Transverse colon (tissue), 4 donors: ENCODE measurements at places on chromosomes 2 and 18. TPM values are rescaled to one million over a fixed set of nuclear protein-coding genes. Genes with fewer than 3 reads are reported as not detected.
A peak's percentile ranks its signal among the peaks of the same experiment; 100 is the strongest.

GRCh38 chr18:53799134-53799533, 425.3 kb downstream of the MBD2 start:
- DNase-seq: no peak

- peak; percentile 32 for DNase-seq
These were observed 237.6 kb downstream of the PRKCE start for GRCh38 chr2:45889053-45889452.

DNA sequence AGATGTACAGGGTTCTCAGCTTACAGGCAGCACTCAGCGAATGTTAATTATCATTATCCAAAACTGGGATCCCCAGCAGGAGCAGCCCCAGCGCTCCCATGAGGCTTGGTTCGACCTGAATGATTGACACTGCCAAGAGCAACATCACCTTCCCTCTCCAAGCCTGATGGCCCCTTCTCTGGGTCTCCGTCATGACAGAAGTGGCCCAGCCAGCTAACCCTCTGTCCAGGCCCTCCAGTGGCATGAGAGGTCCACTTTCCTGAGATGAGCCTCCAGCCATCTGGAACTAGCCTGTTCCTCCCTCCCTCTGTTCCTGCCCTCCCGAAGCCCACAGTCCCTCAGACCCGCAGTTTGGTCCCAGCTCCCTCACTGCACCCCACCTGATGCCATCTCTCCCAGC, 97.0 kb upstream of the RAB6C start:
- no peak for DNase-seq

DNA sequence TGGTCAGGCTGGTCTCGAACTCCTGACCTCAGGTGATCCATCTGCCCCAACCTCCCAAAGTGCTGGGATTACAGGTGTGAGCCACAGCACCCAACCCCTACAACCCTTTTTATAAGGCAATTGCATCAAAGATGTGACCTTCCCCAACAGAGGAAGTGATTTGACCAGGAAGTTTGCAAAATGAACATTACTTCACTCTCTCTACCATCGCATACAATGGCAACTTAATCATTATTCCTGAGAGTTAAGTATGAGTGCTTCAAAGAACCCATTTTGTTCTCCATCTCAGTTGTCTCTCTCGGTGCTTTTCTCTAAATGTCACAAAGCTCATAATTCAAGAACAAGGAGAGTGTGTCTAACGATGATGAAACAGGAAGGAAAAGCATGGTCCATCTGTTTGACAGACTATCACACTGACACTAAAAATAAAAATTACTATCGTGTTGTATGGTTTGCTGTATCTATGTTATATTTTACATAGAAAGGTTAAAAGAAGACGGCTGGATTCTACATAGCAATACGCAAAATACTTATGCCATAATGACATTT, 18.1 kb upstream of the CREG2 start:
- DNase-seq: no peak

DNA sequence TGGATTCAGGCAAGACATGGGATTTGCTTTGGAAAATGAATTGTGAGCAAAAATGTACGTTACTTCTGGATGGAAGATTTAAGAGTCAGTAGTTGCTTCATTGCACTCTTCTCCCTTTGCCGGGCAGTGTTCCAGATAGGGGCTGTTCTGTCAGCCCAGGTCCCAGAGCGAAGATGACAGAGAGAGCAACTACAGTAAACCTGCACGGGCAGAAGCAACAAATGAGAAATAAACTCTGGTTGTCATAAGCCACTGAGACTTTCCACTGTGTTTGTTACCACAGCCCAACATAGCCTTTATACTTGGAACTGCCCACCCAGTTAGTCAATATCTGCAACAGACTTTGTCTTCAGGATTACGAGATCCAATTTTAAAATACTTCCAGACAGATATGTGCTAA, 83.3 kb downstream of the CACNB4 start:
- no peak for DNase-seq

DNA sequence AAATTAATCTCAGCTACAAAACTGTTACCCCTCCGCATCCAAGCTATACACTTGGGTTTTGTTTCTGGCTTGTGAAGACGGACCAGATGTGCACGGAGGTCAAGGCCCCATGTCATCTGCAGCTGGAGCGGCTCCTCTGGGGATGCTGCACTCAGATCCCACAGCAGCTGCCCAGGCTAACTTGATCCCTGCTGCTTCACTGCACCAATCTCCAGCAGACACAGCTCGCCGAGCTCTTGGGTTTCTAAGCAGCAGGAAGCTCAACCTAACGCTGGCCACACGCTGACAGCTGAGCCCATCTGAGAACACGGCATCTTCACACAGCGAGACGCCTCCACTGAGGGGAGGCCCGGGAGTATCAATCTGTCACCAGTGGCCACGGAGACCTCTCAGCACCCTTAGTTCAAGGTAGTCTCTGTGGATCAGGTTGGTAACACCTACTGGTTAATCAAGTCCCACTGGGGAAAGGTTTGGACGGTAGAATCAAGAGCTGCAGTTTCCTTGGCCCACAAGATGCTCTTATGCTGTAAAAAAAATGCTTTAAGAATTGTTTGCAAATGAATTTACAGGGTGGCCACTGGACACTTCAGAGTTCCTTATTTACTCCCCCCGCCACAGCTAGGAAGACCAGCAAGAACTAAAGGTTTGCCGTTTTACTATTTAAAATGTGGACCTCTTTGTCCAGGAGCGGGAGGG, 67.5 kb downstream of the EMILIN2 start:
- DNase-seq: no peak

GRCh38 chr2:172985139-172985892, 90.3 kb upstream of the MAP3K20 start:
- no peak for DNase-seq

GRCh38 chr2:176589287-176589686, 320.0 kb downstream of the MTX2 start:
- DNase-seq: no peak

DNA sequence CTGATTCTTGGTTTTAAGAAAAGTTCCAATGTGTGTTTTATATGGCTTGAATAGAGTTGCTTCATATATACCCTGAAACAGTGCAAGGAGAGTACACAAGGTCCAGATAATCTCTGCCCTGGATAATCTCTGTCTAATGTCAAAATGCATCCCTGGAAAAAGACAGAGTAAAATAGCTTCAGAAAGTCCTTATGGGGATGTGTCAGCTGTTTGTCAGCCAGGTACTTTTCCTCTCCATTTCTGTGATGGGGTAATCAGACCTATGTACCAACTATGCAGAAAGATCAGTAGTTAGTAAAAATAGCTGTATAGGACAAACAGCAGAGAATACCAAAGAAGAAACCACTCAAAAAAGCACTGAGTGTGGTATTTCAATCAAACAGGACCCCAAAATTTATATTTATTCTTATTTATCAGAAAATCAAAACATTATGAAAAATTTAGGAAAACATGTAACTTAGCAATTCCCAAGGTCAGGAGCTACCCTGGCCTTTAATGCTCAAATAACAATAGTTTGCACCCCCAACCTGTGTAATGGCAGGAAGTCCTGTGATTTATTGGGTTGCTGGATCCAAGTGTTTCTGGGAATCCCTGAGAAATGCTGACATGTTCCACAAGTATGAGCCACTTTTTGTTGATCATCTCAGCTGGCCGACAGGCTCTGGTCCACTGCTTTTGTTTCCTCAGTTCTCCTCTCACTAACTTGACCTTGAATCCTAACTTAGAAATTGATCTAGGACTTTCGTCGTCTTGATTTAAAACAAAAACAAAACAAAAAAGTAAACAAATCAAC, 69.6 kb downstream of the MDH1 start:
- no peak for DNase-seq

Gene DNMT3A
- 16.1 TPM for total RNA-seq

Gene SLC40A1
- 95.3 TPM for total RNA-seq

Gene IL36G
- not detected for total RNA-seq

Gene GATA6
- total RNA-seq: 76.3 TPM

Gene C2orf80
- total RNA-seq: not detected

Gene ME2
- total RNA-seq: 30.8 TPM

Gene LOXL3
- 4.1 TPM for total RNA-seq

Gene EFHD1
- 1.6 TPM for total RNA-seq
